ENCODE measurements at places on chromosomes 2 and 18.

- no peaks in the 10 kb centered on the region for H3K4me1 ChIP-seq
- H3K36me3 ChIP-seq, result no peaks in the 10 kb centered on the region
- no peak overlapping the region for H3K27ac ChIP-seq
- no peak for DNase-seq
- H3K27me3 ChIP-seq, result no peaks in the 10 kb centered on the region
Measured at GRCh38 chr18:78939734-78940494, 39.7 kb upstream of the SALL3 start.

GRCh38 chr2:99877963-99878362, 264.4 kb downstream of the AFF3 start:
- H3K4me3 ChIP-seq, result no peak overlapping the region
- no peaks in the 10 kb centered on the region for H3K36me3 ChIP-seq
- DNase-seq, result no peak
- H3K27ac ChIP-seq, result no peak overlapping the region
- H3K4me1 ChIP-seq, result no peaks in the 10 kb centered on the region

GRCh38 chr18:42004653-42005052, 49.6 kb downstream of the PIK3C3 start:
- DNase-seq, result no peak
- no peaks in the 10 kb centered on the region for H3K4me1 ChIP-seq
- H3K27me3 ChIP-seq, result no peaks in the 10 kb centered on the region
- no peak overlapping the region for H3K4me3 ChIP-seq
- H3K27ac ChIP-seq, result no peak overlapping the region
- no peaks in the 10 kb centered on the region for H3K36me3 ChIP-seq

DNA sequence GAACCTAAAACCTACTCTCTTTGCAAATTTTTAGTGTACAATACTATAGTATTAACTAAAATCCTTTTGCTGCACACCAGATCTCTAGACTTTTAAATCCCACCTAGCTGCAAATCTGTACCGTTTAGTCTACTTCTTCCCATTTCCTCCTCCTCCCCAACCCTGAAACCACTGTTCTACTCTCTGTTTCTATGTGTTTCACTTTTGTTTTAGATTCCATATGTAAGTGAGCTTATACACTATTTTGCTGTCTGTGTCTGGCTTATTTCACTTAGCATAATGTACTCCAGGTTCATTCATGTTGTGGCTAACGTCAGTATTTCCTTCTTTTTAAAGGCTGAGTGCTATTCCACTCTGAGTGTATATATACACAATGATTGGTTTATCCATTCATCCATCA, 18.4 kb upstream of the DSC2 start:
- H3K27ac ChIP-seq, result no peak overlapping the region
- no peaks in the 10 kb centered on the region for H3K27me3 ChIP-seq
- DNase-seq, result no peak

DNA sequence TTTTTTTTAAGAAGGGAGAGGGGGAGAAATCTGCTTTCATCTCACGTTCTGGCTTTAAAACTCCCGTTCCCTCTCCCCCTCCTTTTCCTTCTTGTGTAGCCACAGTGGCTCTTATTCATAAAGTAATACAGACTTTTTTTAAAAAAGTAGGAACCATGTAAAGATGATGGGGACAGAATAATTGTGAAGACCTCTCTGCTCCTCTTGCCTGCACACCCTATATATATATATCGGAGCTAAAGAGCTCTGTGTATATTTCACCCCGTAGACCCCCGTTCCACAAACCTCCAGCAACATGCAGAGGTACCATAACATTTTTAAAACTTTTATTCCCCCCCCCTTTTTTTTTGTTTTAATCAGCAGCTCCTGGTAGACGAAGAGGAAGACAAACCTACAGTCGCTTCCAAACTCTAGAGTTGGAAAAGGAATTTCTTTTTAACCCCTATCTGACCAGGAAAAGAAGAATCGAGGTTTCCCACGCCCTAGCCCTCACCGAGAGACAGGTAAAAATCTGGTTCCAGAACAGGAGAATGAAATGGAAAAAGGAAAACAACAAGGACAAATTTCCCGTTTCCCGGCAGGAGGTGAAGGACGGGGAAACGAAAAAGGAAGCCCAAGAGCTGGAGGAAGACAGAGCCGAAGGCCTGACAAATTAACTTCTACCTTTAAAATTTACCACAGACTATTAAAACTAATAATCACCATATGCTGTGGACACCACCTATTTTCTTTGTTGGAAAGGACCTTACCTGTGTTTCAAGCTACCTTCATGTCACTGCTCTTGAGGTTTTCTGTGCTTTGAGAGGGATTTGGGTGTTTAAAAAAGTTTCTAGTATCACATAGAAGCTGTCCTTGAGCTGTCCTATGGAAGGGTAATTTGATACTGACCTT, 1.7 kb downstream of the HOXD8 start:
- peaks cover 65% of the 10 kb centered on the region for H3K27me3 ChIP-seq
- H3K36me3 ChIP-seq, result no peaks in the 10 kb centered on the region
- peaks cover 18% of the 10 kb centered on the region for H3K4me1 ChIP-seq
- no peak for DNase-seq
- peak overlapping the region; percentile 94 for H3K27ac ChIP-seq
- peak overlapping the region; percentile 44 for H3K4me3 ChIP-seq

DNA sequence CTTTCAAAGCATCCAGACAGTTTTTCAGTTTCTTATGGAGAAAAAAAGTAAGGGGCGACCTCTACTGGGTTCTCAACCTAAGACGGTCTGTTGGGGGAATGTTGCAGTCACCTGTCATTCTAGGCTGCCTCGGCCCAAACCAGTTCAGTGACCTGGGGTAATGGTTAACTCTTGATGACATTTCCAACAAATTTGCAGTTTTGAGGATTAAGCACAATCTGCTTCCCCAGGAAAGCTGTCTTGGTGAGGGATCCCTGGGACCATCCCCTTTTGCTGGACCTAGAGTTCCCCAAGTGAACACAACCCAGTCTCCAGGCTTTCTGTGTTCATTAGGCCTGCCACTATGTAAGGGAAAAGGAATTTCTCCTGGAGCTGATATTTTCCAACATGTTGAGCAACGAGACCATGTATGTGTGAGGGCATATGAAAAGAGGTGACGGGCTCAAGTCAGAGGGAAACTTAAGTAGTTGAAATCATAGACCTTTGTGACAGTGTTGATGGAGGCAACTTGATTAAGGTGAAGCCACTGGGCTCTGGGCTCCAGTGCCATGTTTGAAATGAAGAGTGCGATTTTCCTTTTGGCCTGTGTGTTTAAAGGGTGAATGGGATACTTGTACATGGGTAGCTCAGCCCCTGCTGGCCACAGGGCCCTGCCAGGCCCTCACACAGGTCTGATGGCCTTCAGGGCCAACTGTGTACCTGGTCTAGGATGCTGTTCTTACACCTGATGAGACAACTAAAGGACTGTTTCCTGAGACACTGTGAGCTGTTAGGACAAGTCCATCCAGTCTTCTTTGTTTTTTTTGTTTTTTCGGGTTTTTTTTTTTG, 27.0 kb downstream of the FOSL2 start:
- H3K4me1 ChIP-seq, result peaks cover 5% of the 10 kb centered on the region
- H3K36me3 ChIP-seq, result peaks cover 9% of the 10 kb centered on the region
- no peak overlapping the region for H3K27ac ChIP-seq
- no peak overlapping the region for H3K4me3 ChIP-seq

DNA sequence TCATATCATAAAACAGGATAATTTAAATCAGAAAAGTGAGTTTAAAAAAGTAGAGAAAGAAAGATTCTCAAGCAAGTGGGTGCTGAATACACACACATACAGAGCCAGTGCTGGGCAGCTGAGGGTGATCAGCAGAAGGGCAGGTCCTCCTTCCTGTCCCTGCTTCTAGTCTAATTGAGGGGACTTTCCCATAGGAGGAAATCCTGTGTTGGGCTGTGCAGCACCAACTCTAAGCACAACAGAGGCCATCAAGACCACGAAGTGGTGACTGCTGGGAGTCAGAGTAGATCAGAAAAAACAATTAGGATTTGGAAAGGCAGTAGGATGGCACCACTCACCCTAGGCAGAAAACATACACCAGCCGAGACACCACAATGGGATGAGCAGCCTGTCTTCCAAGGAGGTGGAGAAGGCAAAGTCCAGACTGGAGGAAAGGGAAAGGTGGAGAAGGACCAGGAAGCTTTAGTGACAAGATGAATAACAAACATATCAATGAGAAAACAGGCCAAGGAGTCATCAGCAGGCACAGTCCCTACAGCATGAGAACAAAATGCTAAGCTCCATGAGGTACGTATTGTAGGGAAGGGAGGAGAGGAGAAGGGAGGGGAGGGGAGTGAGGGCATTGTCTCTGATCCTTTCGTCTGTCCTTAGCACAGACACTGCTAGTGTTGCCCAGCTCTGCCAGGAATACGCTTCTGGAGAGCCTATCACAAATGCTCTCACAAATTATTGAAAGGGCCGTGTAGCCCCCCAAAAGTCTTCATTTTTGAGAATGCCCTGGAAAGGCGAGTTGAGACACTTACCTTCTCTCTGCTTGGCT, 16.7 kb upstream of the MSGN1 start:
- H3K27ac ChIP-seq, result peak overlapping the region; percentile 44
- no peak for DNase-seq
- no peaks in the 10 kb centered on the region for H3K27me3 ChIP-seq
- H3K4me3 ChIP-seq, result no peak overlapping the region
- no peaks in the 10 kb centered on the region for H3K36me3 ChIP-seq

GRCh38 chr2:231188506-231189170, 9.8 kb upstream of the ARMC9 start:
- H3K27ac ChIP-seq, result no peak overlapping the region
- no peak overlapping the region for H3K4me3 ChIP-seq
- H3K4me1 ChIP-seq, result peaks cover 18% of the 10 kb centered on the region

- peak overlapping the region; percentile 98 for H3K4me3 ChIP-seq
- H3K36me3 ChIP-seq, result no peaks in the 10 kb centered on the region
- peak overlapping the region; percentile 94 for H3K27ac ChIP-seq
- peaks cover 11% of the 10 kb centered on the region for H3K4me1 ChIP-seq
- no peaks in the 10 kb centered on the region for H3K27me3 ChIP-seq
Measured at GRCh38 chr18:811182-811891, 705 bp downstream of the YES1 start.

GRCh38 chr2:206981739-206982340, 42.5 kb downstream of the CPO start:
- H3K36me3 ChIP-seq, result no peaks in the 10 kb centered on the region
- peaks cover 16% of the 10 kb centered on the region for H3K4me1 ChIP-seq
- no peak overlapping the region for H3K4me3 ChIP-seq
- H3K27ac ChIP-seq, result no peak overlapping the region

GRCh38 chr2:104407641-104408040, 446.3 kb upstream of the POU3F3 start:
- H3K27ac ChIP-seq, result no peak overlapping the region
- H3K4me1 ChIP-seq, result no peaks in the 10 kb centered on the region
- no peak for DNase-seq
- no peaks in the 10 kb centered on the region for H3K27me3 ChIP-seq

- no peak overlapping the region for H3K4me3 ChIP-seq
- peaks cover 9% of the 10 kb centered on the region for H3K4me1 ChIP-seq
- H3K27me3 ChIP-seq, result no peaks in the 10 kb centered on the region
- no peak overlapping the region for H3K27ac ChIP-seq
Measured at GRCh38 chr2:23757686-23758433, 169.1 kb downstream of the ATAD2B start.

- DNase-seq, result no peak
- H3K4me3 ChIP-seq, result no peak overlapping the region
- no peaks in the 10 kb centered on the region for H3K4me1 ChIP-seq
Measured at GRCh38 chr18:45119876-45120275, 439.2 kb downstream of the SETBP1 start.

GRCh38 chr2:217449444-217449843, 553.4 kb downstream of the TNS1 start:
- no peaks in the 10 kb centered on the region for H3K36me3 ChIP-seq
- H3K27me3 ChIP-seq, result no peaks in the 10 kb centered on the region
- DNase-seq, result no peak

DNA sequence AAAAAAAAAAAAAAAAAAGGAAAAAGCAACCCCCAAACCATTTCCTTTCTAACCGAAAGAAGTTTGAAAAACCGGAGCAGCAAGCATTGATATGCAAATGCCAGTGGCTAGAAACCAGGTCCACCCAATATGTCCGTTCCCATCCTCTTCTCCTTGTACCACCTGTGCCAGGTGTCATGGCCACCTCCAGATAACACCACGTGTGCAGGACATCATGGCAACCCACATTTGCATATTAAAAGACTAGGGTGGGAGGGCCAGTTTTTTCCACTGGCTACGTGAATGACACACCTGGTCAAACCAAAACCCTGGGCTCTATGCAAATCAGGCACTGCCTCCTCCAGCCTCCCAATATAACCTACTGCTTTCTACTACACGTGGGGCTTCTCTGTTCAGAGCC, 303.3 kb upstream of the GULP1 start:
- no peak overlapping the region for H3K4me3 ChIP-seq
- no peaks in the 10 kb centered on the region for H3K4me1 ChIP-seq
- no peak overlapping the region for H3K27ac ChIP-seq
- no peaks in the 10 kb centered on the region for H3K27me3 ChIP-seq
- DNase-seq, result no peak

DNA sequence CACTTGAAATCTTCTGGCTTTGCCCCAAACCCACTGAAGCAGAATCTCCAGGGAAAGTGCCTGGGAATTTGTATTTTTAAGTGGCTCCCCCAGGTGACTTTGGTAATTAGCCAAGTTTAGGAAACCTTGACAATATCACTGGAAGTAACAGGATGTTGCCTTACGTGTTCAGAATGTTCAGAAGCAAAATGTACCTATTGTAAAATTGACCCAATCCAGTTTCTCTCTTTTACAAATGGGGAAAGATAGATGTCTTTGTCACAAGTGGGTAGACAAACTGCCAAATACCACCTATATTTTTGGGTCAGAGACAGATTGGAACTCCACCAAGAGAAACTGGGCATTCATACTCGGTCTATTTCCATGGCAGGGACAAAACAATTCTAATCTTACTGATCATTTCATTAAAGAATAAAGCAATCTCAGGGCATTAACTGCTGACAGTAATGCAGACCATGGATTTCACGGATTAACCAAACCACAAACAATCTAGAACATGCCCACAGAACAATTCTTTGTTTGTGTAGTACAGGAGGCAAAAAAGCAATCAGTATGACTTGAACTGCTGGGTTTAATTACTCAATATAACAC, 255.8 kb downstream of the ERBB4 start:
- no peaks in the 10 kb centered on the region for H3K27me3 ChIP-seq
- no peak for DNase-seq
- no peaks in the 10 kb centered on the region for H3K4me1 ChIP-seq
- no peak overlapping the region for H3K27ac ChIP-seq

GRCh38 chr2:9617749-9618148, 13.0 kb downstream of the YWHAQ start:
- no peak overlapping the region for H3K27ac ChIP-seq
- H3K4me1 ChIP-seq, result peaks cover 59% of the 10 kb centered on the region
- DNase-seq, result no peak
- H3K36me3 ChIP-seq, result no peaks in the 10 kb centered on the region

- peaks cover 23% of the 10 kb centered on the region for H3K4me1 ChIP-seq
- no peak for DNase-seq
- H3K4me3 ChIP-seq, result no peak overlapping the region
- peaks cover 98% of the 10 kb centered on the region for H3K27me3 ChIP-seq
Measured at GRCh38 chr2:26848336-26849055, 564 bp downstream of the DPYSL5 start.

- no peaks in the 10 kb centered on the region for H3K4me1 ChIP-seq
- DNase-seq, result peak; percentile 59
- H3K27ac ChIP-seq, result no peak overlapping the region
- H3K27me3 ChIP-seq, result no peaks in the 10 kb centered on the region
- H3K4me3 ChIP-seq, result no peak overlapping the region
- no peaks in the 10 kb centered on the region for H3K36me3 ChIP-seq
Measured at GRCh38 chr2:178306352-178307073, 112.2 kb downstream of the OSBPL6 start.
